Uterus (tissue), 4 donors: ENCODE measurements at places on chromosomes 3 and 15. TPM values are rescaled to one million over a fixed set of nuclear protein-coding genes. Genes with fewer than 3 reads are reported as not detected.

Gene POPDC2
- total RNA-seq: 35.3 TPM

GRCh38 chr3:108053067-108053466 is 37.8 kb downstream of the CD47 start:
- no peak for DNase-seq

DNA sequence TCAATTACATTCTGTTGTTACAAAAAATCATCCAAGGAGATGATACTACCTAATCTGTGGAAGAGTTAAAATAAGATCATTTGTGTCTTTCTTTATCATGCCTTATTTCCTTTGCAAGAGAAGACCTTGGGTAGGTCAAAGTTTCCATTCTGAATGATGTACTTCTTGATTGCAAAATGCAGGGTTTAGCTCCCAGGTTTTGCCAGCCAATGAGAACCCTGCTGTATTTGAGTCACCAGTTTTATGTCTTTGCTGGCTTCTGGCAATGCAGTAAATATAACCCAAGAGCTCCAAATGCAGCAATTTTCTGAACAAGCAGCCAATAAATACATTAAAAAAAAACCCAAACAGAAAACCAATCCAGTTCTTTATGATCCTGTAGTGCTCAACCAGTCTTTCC is 204.9 kb downstream of the CADPS start:
- no peak for DNase-seq

GRCh38 chr3:106140431-106140830 is 271.6 kb upstream of the CBLB start:
- no peak for DNase-seq

- DNase-seq: peak; percentile 48
Measured at GRCh38 chr3:100042166-100042981, 71.9 kb downstream of the FILIP1L start.

- peak; percentile 70 for DNase-seq
Measured at GRCh38 chr3:11603628-11604027, 40.1 kb downstream of the VGLL4 start.

- no peak for DNase-seq
Measured at GRCh38 chr3:134406331-134407238, 32.3 kb upstream of the AMOTL2 start.

DNA sequence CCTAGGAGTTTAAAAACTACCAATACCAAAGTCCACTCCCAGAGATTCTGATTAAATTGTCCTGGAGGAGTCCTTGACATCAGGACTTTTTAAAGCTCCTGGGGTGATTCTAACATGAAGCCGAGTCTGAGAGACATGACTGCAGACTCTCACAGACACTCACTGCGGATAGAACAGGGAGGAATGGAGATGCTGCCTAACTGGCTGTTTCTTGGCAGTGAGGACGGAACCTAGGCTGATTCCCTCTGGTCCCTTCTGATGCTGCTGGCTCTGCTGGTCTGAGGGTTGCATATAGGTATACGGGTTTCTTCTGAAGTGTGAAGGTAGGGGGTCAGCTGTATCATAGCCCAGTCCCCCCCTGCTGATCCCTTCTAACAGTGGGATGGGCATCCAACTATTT is 1.3 kb upstream of the HRG start:
- DNase-seq: no peak

DNA sequence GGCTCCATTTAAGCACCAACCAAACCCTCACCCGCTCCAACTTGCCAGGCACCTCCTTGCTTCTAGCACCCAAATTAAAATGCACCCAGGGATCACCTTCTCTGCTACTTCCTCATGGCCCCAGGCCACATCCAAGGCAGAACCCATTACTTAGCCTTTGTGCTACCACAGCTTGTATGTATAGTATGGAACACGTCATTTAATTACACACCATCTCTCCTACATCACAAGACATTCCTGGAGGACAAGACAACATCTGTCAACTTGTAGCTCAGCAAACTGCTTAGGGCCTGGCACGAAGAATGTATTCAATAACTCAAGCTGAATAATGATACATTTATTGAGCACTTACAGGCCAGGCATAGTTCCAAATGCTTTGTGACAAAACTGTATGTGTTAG is 23.3 kb downstream of the ZDHHC3 start:
- no peak for DNase-seq

DNA sequence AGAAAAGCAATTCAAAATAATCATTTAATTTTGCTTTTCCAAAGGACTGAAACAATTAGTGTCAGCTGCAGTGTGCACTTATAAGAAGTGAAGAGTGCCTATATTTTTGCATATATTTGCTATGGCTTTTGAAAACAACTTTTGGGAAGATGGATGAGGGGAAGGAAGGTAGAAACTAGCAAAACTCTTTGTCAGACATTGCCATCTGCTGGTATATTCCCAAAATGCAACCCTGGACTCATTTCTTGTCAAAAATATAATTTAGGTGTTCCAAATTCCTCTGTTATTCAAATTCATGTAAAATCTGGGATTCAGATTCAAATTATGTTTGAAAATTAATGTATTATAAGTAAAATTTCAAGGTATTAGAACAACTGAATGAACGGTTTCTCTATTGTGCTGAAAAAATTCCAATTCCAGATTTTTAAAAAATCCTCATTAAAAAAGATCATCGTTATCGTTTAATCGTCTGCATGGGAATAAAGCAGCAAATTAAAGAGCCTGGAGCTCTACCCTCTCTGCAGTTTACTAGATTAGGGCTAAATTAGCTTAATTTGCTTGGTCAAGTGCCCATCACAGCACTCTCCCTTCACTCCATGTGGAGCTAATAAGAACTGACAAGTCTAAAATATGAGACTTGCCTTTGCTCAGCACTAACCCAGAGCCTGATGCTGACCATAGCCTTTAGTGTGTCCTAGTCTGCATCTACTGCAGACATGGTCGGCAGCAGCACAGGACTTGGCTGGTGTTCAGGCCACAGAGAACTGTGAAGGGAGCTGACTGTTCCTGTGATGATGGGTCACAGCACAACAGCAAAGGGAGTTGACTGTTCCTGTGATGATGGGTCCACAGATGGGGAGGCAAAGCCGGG is 67.9 kb upstream of the MITF start:
- peak; percentile 61 for DNase-seq

- DNase-seq: peak; percentile 72
Measured at GRCh38 chr15:71082803-71083202, 32.5 kb upstream of the THSD4 start.

DNA sequence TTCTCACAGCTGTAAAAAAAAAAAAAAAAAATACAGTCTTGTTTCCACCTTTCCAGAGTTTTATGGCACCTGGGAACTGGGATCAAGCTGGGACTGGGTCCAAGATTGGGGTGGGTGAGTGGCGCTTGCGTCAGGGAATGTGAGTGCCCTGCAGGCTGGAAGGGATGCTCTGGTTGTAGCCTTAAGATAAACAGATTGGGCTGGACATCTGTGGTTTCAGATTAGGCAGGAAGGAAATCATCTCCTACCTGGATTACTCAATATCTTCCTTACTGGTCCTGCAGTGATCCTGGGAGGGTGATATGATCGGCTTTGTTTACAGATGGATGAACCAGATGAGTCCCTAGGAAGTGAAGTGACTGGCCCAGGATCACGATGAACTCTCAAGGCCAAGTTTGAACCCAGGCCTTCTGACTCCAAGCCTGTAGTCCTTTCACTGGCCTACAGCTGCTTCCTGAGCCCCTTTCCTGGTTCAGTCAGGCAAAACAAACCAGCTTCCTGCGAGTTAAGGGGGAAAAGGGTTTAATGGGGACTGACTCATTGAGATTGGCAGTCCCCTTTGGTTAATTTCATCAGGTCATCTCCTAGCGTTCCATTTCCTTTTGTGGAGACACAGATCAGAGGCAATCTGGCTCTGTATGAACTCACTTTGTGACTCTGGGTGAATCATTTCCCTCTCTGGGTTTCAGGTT is 179.8 kb downstream of the THSD4 start:
- DNase-seq: peak; percentile 33

GRCh38 chr3:10772271-10773161 is 43.5 kb upstream of the SLC6A11 start:
- DNase-seq: no peak

Gene ARRDC4
- total RNA-seq: 20.0 TPM

- DNase-seq: no peak
Measured at GRCh38 chr3:38227989-38228388, 37.6 kb upstream of the SLC22A13 start.

DNA sequence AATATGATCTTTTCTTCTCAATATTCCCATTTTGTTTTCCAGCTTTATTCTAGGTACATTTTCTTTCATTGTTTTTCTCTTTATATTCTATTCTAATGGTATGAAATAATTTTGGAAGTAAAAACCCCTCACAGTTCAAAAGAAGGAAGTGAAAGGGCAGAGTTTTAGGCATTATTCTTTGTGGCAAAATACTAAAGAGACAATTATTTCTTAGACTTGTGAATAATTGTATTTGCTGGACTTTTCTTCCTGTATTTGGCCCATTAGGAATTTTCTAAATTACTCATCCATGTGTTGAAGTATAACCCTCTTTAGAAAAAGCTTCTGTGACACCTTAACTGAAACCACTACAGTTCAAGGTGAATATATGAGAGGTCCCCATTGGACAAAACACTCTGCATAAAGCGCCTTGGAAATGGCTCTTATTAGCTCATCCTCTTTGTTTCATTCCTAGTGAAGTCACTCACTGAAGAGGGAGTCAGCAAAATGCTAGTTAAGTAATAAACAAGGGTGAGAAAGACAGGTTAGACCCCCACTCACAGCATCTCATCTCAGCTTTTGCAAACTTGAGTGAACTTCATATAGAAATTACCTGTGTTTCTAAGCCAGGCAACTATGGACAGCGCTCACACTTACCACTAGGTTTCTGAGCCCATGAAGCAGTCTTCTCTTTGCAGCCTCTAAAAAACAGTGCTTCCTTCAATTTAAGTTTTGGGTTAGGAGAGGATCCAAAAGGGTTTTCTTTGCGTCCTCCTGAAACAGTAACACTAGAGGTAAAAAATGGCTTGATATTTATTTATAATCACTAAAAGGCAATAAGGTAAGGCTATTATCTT is 327.5 kb downstream of the ARPP21 start:
- DNase-seq: no peak

- peak; percentile 40 for DNase-seq
Measured at GRCh38 chr15:68699881-68700454, 120.7 kb downstream of the ANP32A start.

DNA sequence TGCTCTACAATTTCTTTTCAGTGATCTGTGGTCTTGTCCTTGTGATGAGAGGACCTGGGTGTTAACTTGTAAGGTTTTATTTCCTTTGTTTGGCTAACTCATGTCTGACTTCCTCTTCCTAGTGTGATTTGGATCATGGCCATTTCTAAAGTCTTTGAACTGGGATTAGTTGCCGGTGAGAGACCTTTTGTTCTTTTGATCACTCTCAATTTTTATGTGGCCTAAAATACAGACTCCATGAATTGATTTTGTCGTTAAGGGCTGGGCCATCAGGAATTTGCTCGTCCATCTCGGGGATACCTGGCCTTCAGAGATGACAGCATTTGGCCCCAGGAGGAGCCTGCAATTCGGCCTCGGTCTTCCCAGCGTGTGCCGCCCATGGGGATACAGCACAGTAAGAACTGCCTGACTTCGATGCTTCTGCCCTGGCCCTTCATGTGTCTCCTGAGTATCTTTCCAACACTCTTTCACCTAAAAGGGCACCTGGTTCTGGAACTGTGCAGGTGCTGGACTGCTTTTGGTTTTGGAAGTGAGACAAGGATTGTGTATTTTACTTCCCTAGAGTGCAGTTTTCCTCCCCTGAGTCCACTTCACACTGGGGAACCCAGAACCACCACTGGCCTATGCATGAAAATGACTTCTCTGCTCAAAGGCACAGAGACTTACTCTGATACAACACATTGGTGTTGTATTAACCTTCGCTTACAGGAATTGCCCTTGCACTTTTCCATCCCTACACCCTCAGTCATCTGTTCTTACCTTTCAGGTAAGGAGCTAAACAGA is 13.1 kb upstream of the LRRC2 start:
- no peak for DNase-seq

GRCh38 chr3:110344897-110345767 is 726.5 kb upstream of the NECTIN3 start:
- DNase-seq: no peak

DNA sequence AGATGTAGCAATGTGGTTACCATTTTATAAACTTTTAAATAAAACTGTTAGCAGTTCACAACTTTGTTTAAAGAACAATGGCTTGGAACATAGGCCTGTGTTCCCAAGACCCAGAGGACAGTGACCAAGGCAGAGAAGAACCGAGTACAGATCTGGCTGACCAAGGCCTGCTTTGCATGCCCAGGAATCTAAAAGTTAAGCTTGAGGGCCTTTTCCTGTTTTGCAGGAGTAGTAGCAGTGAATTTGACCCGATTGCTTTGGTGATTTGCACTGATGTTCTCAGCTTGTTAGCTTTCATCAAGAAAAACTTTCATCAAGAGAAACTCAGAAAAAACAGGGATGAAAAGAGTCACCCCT is 9.9 kb downstream of the FILIP1L start:
- no peak for DNase-seq

Gene TNFAIP8L3
- total RNA-seq: 20.0 TPM

GRCh38 chr3:160977773-160978172 is 127.4 kb downstream of the B3GALNT1 start:
- DNase-seq: no peak

Gene FBXW12
- total RNA-seq: 0.55 TPM

- DNase-seq: peak; percentile 77
Measured at GRCh38 chr3:172562871-172563865, 39.9 kb upstream of the TNFSF10 start.

DNA sequence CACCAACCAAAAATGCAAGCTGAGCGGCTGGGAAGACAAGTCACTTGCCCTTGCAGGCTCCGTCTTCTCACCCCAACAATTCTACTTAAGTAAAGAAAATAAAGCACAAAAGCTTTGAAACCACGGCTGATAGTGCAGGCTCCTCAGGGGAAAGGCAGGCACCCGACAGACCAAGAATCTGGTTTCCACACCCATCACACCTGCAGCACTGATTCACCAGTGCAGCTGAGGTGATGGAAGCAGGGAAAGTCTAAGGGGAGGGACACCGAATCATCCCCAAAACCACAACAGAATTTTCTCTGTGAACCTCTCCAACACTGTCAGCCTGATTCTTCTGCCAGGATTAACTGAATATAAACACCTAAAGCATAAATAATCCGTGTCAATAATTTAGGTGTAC is 62.0 kb upstream of the NSMCE3 start:
- DNase-seq: no peak

DNA sequence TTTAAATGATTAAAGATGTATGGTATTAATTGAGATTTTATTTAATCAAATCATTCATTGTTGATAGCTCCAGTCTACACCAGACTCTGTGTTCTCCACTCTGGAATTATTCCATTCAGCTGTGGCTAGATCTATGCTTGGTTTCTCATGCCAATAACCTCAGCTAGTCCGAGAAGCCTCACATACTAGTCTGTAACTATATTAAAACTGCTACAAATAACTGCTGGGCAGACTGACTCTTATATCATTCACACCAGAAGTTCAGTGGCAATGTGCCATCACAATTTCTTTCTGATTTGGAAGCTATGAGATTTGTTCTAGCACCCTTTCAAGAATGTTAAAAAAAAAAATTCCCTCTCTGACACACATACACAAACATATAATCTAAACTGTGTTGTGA is 947.3 kb downstream of the ROBO1 start:
- DNase-seq: no peak
